Astrocyte (in vitro differentiated cells and primary cell): ENCODE measurements at places on chromosomes 12 and 14. TPM values are rescaled to one million over a fixed set of nuclear protein-coding genes. Genes with fewer than 3 reads are reported as not detected.
A peak's percentile ranks its signal among the peaks of the same experiment; 100 is the strongest.

DNA sequence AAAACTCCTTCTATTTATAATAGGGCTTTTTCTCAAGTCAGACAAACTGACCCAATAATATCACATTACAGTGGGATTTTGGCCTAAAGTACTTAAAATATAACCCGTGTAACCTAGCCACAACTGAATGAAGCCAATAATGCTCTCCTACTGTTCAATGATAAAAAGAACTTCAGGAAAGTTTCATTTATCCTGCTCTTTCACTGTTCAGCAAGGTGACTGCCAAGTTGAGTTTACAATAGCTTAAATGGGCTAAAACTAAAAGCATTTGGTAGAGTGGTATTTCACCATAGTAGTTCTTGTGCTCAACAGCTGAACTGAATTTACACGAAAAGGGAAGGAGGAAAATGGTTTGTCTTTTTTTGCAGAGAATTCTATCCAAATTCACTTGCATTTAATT, 49.8 kb downstream of the CNTN1 start:
- H3K36me3 ChIP-seq, result no peaks in the 10 kb centered on the region
- no peaks in the 10 kb centered on the region for H3K27me3 ChIP-seq
- no peaks in the 10 kb centered on the region for H3K4me1 ChIP-seq
- no peak for DNase-seq

- H3K27me3 ChIP-seq, result no peaks in the 10 kb centered on the region
- DNase-seq, result peak; percentile 85
- H3K4me3 ChIP-seq, result no peak overlapping the region
- peaks cover 7% of the 10 kb centered on the region for H3K4me1 ChIP-seq
These were observed 101.7 kb upstream of the CLEC14A start for GRCh38 chr14:38357557-38357956.

The KRT83 gene
- not detected in 2 replicates for total RNA-seq

The RNASE3 gene
- not detected in 2 replicates for total RNA-seq

DNA sequence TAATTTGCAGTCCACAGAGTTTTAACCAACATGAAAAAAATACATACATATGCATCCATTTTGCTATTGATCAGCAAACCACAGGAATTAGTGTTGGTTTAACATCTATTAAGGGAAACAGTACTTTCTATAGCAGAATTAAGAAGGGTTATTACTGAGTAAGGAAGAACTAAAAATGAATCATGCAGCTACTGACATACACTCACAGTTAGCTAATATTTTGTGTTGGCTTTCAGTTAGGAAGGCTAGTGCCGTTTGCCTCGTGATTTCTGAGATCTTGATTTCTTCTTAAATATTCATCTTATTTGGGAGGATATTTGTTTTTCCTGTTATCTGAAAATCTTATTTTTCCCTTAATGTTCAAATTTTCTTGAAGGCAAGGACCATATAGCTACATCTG, 423.4 kb downstream of the NOVA1 start:
- H3K27ac ChIP-seq, result no peak overlapping the region
- H3K4me3 ChIP-seq, result no peak overlapping the region
- H3K4me1 ChIP-seq, result no peaks in the 10 kb centered on the region
- peaks cover 2% of the 10 kb centered on the region for H3K27me3 ChIP-seq
- H3K36me3 ChIP-seq, result no peaks in the 10 kb centered on the region

GRCh38 chr12:121227294-121227693, 17.4 kb downstream of the P2RX4 start:
- no peak overlapping the region for H3K27ac ChIP-seq
- no peak overlapping the region for H3K4me3 ChIP-seq
- H3K27me3 ChIP-seq, result no peaks in the 10 kb centered on the region
- DNase-seq, result no peak
- no peaks in the 10 kb centered on the region for H3K36me3 ChIP-seq

The CLBA1 gene
- total RNA-seq, result 6.3 and 7.2 TPM in 2 replicates

The GPR135 gene
- 6.2 and 6.7 TPM in 2 replicates for total RNA-seq

DNA sequence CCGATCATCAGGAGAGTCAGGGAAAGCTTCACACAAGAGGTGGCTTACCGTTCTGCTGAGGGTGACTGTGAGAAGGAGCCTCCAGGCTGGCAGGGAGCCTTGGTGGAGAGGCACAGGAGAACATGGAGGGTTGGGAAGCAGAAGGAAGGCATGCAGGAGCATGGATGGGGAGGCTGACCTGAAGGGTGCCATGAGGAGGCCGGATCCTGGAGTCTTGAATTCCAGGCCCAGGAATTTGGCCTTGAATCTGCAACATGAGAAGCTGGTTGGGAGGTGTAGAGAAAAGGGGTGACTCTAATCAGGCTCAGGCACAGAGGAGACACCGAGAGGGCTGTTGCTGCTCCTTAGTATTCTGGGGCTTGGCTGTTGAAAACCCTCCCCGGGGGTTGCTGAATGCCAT, 130.2 kb downstream of the PELI2 start:
- no peaks in the 10 kb centered on the region for H3K27me3 ChIP-seq
- H3K4me1 ChIP-seq, result peaks cover 13% of the 10 kb centered on the region
- H3K36me3 ChIP-seq, result no peaks in the 10 kb centered on the region

The OR6J1 gene
- not detected in 2 replicates for total RNA-seq

- H3K27me3 ChIP-seq, result no peaks in the 10 kb centered on the region
- H3K36me3 ChIP-seq, result no peaks in the 10 kb centered on the region
- H3K27ac ChIP-seq, result no peak overlapping the region
- H3K4me1 ChIP-seq, result peaks cover 3% of the 10 kb centered on the region
These were observed 155.0 kb downstream of the FOXN3 start for GRCh38 chr14:89262041-89262440.

- peak within 1 kb of the TSS; percentile 22 for H3K4me3 ChIP-seq
- no peak within 1 kb of the TSS for H3K27ac ChIP-seq
- peak; percentile 77 for DNase-seq
- H3K36me3 ChIP-seq, result no peaks in the 10 kb centered on the region
- H3K4me1 ChIP-seq, result peaks cover 20% of the 10 kb centered on the region
These were observed at the start of gene CFAP73 for GRCh38 chr12:113149361-113150150. Gene CFAP73 (plus strand): TSS chr12:113149724. CDS start chr12:113149858, 134 bp downstream.

GRCh38 chr12:121065345-121065744, 26.3 kb upstream of the OASL start:
- H3K36me3 ChIP-seq, result no peaks in the 10 kb centered on the region
- no peak overlapping the region for H3K4me3 ChIP-seq
- DNase-seq, result no peak
- no peaks in the 10 kb centered on the region for H3K4me1 ChIP-seq
- H3K27ac ChIP-seq, result no peak overlapping the region
- H3K27me3 ChIP-seq, result peaks cover 6% of the 10 kb centered on the region

The IL31 gene
- total RNA-seq, result not detected in 2 replicates

The KRT6A gene
- 0.95 and 1.4 TPM in 2 replicates for total RNA-seq

- no peak for DNase-seq
- peaks cover 9% of the 10 kb centered on the region for H3K4me1 ChIP-seq
- no peak overlapping the region for H3K27ac ChIP-seq
- no peaks in the 10 kb centered on the region for H3K27me3 ChIP-seq
- no peak overlapping the region for H3K4me3 ChIP-seq
These were observed 60.8 kb upstream of the RTRAF start for GRCh38 chr14:51928568-51928967.

The CEBPE gene
- total RNA-seq, result not detected in 2 replicates

DNA sequence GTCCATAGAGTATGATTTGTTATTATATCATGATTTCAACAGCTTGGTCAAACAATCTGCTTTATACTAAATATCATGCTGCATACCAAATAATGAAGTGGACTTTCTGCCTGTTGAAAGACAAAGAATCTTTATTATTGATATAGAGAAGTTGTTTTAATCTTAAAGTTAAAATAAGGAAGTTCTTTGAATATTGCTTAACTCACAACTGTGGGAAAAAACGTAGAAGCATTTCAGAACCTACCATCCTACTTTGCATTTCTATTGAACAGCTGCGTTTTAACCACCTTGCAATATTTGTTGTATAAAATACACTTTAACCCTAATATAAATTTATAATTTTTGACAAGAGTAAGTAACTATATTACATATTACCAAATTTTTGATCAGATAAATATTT, 22.9 kb upstream of the ARL1 start:
- H3K4me3 ChIP-seq, result no peak overlapping the region
- DNase-seq, result no peak
- no peaks in the 10 kb centered on the region for H3K4me1 ChIP-seq
- no peaks in the 10 kb centered on the region for H3K36me3 ChIP-seq
- no peak overlapping the region for H3K27ac ChIP-seq

GRCh38 chr12:69073035-69073434, 140.1 kb upstream of the CPM start:
- no peak overlapping the region for H3K27ac ChIP-seq
- no peak for DNase-seq
- no peaks in the 10 kb centered on the region for H3K36me3 ChIP-seq
- no peak overlapping the region for H3K4me3 ChIP-seq

DNA sequence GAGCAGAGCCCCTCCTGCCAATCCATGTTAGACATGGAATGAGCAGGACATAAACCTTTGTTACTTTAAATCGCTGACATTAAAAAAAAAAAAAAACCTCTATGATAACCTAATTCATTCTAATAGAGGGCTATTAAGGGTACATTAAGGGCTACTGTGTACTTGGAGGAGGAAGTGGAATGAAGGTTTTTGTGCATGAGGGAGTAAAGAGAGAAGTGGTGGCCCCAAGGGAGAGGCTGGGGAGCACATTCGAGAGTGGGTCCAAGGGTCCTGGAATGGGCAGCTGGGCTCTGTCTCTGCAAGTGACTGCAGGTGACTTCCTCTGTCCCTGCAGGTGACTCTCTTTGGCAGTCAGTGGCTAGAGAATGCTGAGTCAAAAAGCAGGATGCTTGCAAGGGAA, 32.1 kb upstream of the PTGDR start:
- H3K27me3 ChIP-seq, result peaks cover 2% of the 10 kb centered on the region
- H3K27ac ChIP-seq, result no peak overlapping the region
- H3K4me3 ChIP-seq, result no peak overlapping the region
- H3K36me3 ChIP-seq, result no peaks in the 10 kb centered on the region
- H3K4me1 ChIP-seq, result no peaks in the 10 kb centered on the region

The EIF4B gene
- total RNA-seq, result 231 and 242 TPM in 2 replicates

The INHBE gene
- total RNA-seq, result 24.6 and 37.5 TPM in 2 replicates

GRCh38 chr12:12398026-12398859, 41.4 kb downstream of the BORCS5 start:
- peaks cover 17% of the 10 kb centered on the region for H3K4me1 ChIP-seq
- H3K27ac ChIP-seq, result peak overlapping the region; percentile 65
- no peaks in the 10 kb centered on the region for H3K27me3 ChIP-seq
- no peaks in the 10 kb centered on the region for H3K36me3 ChIP-seq
- peak; percentile 98 for DNase-seq

DNA sequence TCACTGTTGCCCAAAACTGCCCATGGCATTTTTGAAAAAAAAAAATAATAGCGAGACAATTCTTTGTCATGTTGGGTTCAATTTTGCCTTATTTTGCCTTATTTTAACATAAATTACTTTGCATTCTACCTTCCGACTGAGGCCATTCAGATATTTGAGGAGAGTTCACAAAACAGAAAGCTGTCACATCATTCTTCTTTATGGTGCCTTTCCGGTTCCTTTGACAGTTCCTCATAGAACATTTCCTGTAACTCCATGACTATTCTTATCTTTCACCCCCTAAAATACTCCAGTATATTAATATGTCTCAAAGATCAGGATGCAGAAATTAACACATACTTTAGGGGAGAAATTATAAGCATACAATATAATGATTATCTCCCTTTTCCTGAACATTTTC, 476.7 kb downstream of the NOVA1 start:
- H3K4me1 ChIP-seq, result no peaks in the 10 kb centered on the region
- H3K27ac ChIP-seq, result no peak overlapping the region
- DNase-seq, result no peak
- H3K4me3 ChIP-seq, result no peak overlapping the region
- no peaks in the 10 kb centered on the region for H3K27me3 ChIP-seq
- no peaks in the 10 kb centered on the region for H3K36me3 ChIP-seq

The FERMT2 gene
- 324 and 364 TPM in 2 replicates for total RNA-seq

GRCh38 chr14:65206078-65206447, 103.7 kb upstream of the MAX start:
- H3K36me3 ChIP-seq, result no peaks in the 10 kb centered on the region
- H3K27ac ChIP-seq, result no peak overlapping the region
- H3K4me3 ChIP-seq, result no peak overlapping the region
- no peak for DNase-seq
- H3K4me1 ChIP-seq, result peaks cover 31% of the 10 kb centered on the region

The ARHGAP9 gene
- 2.5 and 3.1 TPM in 2 replicates for total RNA-seq
